Fibroblast of lung (primary cell): ENCODE measurements at places on chromosomes 6 and 20. TPM values are rescaled to one million over a fixed set of nuclear protein-coding genes. Genes with fewer than 3 reads are reported as not detected.
A peak's percentile ranks its signal among the peaks of the same experiment; 100 is the strongest.

GRCh38 chr6:152161501-152161900 is 354.0 kb downstream of the ESR1 start:
- DNase-seq = peak; percentile 85

GRCh38 chr20:48594533-48594932 is 233.3 kb downstream of the PREX1 start:
- no peak for DNase-seq

GRCh38 chr6:31582230-31582643 is at the start of gene LTB:
TSS of gene LTB (minus strand) at chr6:31582424. CDS start at chr6:31582417, 7 bp downstream.
- DNase-seq = no peak

DNA sequence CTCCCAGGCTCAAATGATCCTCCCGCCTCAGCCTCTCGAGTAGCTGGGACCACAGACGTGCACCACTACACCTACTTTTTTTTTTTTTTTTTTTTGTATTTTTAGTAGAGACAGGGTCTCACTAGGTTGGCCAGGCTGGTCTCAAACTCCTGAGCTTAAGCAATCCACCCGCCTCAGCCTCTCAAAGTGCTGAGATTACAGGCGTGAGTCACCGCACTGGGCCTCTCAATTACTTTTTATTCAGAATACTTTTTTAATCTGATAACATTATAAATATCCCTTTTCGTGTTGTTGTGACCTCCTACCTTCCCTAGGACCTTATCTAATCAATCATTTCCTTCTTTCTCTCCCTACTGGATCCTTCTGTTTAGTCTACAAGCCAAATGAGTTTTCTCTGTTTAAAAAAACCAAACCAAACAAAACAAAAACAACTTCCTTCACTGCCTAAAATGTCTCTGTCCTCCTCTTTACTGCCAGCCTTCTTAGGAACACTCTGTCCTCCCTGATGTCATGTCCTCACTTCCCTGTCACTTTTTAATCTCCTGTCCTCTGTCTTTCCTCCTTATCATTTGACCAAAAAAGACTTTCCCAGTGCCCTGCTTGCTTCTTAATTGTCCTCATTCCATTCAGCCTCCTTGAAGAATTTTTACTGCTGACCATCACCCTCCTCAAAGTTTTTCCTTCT is 85.0 kb downstream of the CAP2 start:
- no peak for DNase-seq

DNA sequence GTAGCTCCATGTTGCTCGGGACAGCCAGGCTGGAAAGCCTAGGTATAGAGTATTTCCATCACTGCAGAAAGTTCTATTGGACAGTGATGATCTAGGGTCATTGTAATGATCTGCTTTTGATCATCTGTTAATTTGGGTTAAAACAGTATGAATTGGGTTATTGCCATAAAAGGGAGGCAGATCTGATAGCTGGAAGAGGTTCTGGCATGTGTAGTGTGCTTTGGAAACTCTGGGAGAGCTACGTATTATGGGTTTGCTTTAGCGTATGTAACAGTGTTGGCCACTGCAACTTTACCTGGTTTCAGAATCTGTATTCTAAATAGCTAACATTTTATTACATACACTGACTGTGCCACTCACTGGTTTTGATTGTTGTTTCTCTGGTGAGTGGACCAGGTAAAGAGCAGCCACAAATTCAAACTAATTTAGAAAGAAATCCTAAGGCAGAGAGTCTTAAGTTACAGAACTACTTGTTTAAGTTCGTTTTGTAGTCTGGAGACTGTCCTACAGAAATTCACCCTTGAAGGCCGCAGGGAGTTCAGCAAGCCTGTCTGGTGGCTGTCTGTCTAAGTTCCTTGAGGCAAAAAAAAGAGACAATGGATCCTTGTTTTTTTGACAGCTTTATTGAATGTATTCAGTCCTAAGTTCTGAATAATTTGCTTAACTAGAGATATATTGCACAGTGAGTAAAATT is 300.3 kb downstream of the PRL start:
- DNase-seq = no peak

GRCh38 chr6:114085211-114085610 is 114.3 kb upstream of the HDAC2 start:
- DNase-seq = peak; percentile 89

DNA sequence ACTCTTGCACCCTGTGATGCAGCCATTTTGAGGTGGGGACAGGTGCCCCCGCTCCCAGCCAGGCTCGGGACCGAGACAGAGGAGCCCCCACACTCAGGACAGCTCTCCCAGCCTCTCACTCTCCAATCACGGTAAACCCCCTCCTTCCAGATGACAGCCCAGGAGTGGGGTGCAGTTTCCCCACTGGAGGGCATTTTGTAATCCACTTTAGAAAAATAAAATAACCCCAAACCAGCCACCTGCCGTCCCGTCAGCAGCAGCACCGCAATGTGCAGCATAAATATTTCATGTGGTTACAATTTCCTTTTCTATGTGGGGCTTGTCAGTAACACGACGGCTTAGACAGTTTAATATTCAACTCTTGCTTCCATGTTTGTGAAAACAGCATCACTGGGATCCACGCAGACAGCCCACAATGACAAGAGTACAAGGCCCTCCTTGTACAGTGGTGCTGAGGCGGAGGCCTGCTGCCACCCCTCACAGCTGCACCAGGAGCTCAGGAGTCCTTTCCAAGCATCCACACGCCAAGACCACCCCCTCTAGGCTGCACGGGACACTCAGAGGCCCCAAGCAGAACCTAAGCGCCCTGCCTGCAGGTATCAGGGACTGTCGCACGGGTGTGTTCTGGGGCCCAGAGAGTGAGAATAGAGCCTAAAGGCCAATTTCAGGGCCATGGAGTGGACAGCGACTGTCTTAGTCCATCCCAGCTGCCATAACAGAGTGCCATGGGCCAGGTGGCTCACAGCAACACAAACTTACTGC is 116.7 kb downstream of the JPH2 start:
- no peak for DNase-seq

GRCh38 chr20:63898882-63899558 is 4.1 kb downstream of the DNAJC5 start:
- DNase-seq = no peak

GRCh38 chr6:108423982-108424705 is 129.3 kb downstream of the AFG1L start:
- DNase-seq = no peak

DNA sequence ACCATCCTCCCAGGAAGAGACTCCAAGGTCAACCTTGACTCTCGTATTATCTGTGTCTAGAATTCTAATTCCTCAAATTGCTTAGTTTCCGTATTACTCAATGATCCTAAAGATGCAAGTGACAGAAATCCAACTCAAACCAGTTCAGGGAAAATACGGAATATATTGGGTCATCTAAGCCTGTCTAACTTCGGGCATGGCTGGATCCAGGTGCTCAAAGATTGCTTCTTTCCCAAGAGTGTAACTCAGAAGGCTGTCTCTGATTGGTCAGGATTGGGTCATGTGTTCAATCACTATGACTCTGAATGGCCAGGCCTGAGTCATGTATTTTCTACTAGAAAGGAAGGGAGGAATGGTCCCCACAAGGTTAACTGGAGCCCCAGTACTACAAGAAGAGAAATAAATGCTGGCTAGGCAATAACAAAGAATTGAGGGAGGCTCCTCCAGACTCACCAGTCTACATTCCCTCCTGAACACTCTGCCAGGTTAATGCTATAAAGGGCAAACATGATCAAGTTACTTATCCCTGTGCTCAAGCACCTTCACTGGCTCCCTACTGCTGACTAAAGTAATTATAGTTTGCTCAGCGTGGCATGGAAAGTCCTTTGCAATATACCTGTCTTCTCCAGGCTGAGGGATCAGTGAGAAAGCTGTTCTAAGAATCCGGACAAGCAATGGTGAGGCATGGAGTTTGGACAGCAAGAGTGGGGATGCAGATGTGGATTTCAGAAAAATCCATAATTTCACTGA is 15.4 kb upstream of the PREX1 start:
- DNase-seq = no peak

- peak; percentile 99 for DNase-seq
Observed at GRCh38 chr6:148565930-148566663, 180.7 kb upstream of the UST start.

GRCh38 chr6:10140136-10140535 is 274.7 kb downstream of the TFAP2A start:
- DNase-seq = no peak

DNA sequence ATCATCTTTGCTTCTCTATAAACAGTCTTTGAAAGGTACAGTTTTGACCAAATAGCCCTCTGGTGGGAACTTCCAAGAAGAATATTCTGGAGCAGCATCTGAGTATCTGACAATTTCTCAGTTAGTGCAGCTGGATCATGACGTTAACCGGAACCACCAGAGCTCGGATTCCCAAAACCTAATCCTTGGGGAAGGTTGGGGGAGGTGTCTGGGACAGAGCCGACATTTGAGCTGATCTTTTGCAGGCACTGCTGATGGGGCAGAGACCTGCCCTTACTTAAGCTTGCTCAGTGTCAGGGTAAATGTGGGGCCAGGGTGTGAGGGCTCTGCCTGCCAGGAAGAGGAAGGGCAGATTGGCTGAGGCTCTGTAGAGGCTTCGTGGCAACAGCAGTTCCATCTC is 416.6 kb downstream of the DHX35 start:
- DNase-seq = no peak

DNA sequence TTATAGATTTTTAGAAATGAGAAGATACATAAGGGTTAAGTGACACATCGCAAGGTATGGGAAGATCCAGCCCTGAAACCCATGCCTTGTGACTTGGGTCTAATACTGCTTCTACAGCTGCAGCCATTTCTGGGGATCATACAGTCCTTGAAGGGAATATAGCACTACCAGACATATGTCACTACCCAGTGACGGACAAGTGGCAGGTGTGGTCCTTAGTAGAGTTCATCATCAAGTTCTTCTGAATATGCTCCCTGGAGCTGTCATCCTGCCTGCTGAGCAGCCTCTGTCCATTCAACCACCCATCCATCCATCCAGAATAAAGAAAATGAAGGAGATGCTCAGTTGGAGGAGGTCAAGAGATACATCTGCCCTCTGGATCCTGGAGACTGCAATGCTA is 118.6 kb upstream of the ASF1A start:
- DNase-seq = no peak

- peak; percentile 72 for DNase-seq
Observed at GRCh38 chr6:113351173-113351834, 505.8 kb upstream of the MARCKS start.

GRCh38 chr6:3871939-3872338 is 22.8 kb downstream of the FAM50B start:
- no peak for DNase-seq

- no peak for DNase-seq
Observed at GRCh38 chr6:2942914-2943563, 28.3 kb downstream of the SERPINB6 start.

DNA sequence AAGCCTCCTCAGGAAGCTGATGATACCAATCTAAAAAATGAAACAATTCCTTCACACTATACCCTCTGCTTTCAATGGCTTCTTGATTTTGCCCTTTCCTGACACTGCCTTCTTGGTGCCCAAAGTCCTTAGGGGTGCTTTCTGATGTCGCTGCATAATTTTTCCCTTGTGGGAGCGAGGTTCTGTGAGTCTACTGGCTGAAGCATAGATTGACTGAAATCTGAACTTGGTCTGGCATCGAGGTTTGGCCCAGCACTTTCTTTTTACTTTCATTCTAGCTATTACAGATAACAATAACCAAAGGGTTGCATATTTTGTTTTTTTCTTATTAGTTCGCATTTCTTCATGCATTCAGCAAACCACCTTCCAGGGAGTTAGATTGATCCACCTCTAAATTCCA is 65.8 kb downstream of the E2F3 start:
- DNase-seq = no peak

- no peak for DNase-seq
Observed at GRCh38 chr6:145116591-145117178, 618.6 kb downstream of the EPM2A start.

DNA sequence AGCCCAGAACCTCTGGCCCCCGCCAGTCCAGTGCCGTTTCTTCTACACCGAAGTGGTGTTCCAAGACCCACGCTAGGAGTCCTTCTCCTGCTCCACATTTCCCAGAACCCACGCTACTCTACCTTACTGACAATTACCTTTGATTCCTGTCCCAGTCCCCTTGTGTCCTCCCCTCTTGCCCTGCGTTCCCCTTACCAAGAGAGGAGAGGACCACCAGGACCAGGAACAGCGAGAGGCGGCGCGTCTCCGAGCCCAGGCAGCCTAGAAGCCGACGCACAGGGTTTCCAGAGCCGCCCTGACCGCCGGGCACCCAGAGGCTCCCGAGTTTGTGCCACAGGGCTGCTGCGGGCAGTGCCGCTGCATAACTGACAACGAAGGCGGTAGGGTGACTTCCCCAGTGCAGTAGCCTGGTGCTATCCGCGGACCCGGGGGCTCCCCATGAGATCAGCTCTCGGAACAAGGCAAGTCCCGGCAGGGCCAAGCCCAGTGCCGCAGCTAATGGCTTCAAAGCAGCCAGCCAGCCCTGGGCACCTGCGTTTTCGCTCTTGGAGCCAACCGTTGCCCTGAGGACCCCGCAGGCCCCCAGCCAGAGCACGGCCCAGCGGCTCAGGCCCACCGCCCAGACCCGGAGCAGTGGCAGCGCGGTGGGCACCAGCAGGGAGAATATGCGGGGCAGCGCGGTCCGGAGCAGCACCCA is 512 bp downstream of the TAP1 start:
- DNase-seq = peak; percentile 36

DNA sequence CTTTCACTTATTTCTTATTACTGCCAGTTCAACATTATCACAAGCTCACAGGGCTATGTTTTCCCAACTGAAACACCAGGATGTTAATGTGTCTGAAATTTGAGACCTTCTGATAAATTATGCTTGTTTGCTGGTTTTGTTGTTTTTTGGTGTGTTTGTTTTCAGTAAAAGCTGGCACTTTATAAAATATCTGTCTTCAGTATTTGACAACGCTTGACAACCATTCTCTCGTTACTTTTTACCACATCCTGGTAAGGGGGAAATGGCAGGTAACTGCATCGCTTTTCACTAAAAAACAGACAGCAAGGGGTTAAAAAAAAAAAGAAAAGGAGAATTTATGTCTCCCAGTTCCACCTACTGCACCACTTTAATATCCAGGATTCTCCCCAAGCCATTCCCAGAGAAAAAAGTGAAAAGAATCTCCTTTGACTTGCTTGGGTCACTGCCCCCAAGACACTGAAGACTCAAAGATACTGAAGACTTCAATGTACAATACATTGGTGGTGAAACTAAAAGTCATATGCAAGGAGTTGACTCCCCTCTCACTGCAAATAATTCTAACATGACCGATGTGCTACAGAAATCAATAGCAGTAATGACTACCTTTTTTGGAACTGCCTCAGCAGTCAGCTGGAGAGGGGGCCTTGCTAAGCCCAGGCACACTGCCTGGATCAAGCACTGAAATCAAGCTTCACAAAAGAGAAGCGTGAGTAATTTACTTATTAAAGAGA is 88.9 kb downstream of the HIVEP2 start:
- DNase-seq = no peak

The DEFB129 gene
- polyA plus RNA-seq = not detected in 2 replicates

The MOCS1 gene
- polyA plus RNA-seq = 8.4 and 11.6 TPM in 2 replicates

The DNAH8 gene
- not detected in 2 replicates for polyA plus RNA-seq

The SLC17A3 gene
- polyA plus RNA-seq = 0.06 TPM in 1 of 2 replicates, not detected in the other

The TXLNB gene
- 0.15 and 0.36 TPM in 2 replicates for polyA plus RNA-seq

The DLK2 gene
- polyA plus RNA-seq = 0.23 and 0.50 TPM in 2 replicates

The CNR1 gene
- not detected in 2 replicates for polyA plus RNA-seq

The OLIG3 gene
- polyA plus RNA-seq = not detected in 2 replicates
